GM04504 (cell line): ENCODE measurements at places on chromosomes 2 and 18.

DNA sequence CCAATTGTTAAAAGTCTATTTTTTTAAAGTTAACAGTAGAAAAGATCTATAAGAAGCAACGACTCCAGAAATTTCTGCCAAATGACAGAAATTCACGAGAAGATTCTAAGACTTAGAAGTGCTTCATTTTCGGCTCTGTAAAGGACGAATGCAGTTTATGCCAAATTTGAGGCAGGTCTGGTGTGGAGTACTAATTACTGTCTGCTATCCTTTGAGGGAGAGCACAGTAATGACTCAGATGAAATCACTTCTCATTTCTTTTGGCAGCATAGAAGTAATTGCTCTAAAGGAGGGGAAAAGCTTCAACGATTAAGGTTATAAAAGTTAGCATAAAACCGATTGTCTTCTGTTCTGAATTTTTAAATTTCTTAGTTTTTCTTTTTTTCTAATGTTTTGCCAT, 11.4 kb downstream of the G6PC2 start:
- DNase-seq, result no peak

- no peak for DNase-seq
These were observed 232.7 kb upstream of the UBE2E3 start for GRCh38 chr2:180747728-180748127.

GRCh38 chr2:145203891-145204290, 684.0 kb upstream of the ZEB2 start:
- DNase-seq, result no peak

GRCh38 chr18:22713511-22713910, 219.6 kb upstream of the RBBP8 start:
- no peak for DNase-seq

- DNase-seq, result no peak
These were observed 122.1 kb upstream of the FOSL2 start for GRCh38 chr2:28270456-28271152.

DNA sequence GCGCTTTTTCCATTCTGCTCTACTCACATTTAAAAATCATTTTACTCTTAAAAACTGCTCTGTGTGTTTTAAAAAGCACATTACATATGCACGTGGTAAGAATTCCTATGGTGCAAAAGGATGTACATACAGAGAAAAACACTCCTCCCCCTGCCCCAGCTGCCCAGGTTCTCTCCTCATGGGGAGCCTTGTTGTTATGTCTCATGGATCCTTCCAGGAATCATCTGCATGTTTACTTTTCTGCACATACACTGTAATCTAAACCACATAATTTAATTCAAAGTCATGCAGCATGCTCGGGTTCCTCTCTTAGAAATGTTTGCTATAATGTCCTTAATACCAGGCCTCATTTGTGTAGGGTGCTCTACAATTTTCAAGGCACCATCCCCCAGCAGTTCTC, 243.3 kb downstream of the LOXHD1 start:
- no peak for DNase-seq

DNA sequence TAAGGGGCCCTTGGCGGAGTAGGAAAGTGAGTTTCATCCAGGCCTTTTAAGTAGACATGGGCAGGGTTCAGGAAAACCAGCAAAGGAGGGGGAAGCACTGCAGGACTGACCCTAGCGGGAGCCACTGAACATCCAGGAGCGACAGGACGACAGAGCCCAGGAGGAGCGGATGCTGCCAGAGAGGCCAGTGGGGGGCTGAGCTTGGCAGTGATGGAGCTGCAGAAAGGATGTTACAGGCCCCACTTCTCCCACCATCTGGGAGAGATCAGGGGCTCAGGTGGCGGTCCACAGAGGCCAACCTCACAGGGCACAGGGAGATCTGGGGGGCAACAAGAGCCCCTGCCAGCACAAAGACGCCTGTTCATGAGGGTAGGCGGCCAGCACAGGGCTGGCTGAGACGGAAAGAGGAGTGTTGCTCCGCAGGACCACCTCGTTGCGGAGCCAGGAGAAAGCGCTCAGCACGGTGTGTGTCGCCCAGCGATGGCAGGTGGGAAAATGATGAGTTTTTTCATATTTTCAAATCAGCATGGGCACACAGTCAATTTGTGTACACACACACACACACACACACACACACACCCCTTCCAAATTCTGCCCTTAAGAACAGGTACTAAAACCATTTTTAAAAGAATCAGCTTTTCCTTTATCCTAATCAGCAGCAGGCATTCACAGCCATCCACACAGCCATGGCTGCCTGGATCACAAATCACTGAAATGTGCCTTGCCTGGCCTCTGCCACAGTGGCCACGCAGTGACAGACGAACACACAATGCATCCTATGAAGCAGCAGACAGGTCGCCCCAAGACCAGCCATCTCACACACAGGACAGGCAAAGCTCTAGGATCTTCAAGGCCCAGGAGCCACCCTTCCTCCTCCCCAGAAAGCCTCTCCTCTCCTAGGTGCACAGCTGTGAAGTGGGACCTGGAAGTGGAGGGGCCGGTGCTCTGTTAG, 63.2 kb downstream of the NDUFA10 start:
- no peak for DNase-seq

GRCh38 chr18:58272779-58273435, 228.9 kb downstream of the NEDD4L start:
- DNase-seq, result no peak

- no peak for DNase-seq
These were observed 405.2 kb downstream of the ZEB2 start for GRCh38 chr2:144114760-144115159.

DNA sequence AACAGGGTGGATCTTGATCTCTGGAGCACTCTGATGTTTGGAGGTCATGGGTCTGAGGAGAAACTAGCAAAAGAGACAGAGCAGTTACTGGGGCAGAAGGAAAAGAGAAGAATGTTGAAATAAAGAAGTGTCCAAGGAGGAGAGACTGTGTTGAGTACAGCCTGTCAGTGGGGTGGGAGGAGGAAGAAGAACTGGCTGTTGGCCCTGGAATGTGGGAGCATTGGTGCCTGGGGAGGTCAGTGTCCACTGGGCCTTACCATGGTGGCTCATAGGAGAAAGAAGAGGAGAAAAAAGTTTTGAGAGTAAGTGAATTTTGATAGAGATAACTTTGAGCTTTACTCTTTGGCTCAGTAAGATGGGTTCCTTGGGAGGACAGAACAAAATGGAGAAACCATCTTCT, 499.0 kb downstream of the TXNL1 start:
- no peak for DNase-seq

DNA sequence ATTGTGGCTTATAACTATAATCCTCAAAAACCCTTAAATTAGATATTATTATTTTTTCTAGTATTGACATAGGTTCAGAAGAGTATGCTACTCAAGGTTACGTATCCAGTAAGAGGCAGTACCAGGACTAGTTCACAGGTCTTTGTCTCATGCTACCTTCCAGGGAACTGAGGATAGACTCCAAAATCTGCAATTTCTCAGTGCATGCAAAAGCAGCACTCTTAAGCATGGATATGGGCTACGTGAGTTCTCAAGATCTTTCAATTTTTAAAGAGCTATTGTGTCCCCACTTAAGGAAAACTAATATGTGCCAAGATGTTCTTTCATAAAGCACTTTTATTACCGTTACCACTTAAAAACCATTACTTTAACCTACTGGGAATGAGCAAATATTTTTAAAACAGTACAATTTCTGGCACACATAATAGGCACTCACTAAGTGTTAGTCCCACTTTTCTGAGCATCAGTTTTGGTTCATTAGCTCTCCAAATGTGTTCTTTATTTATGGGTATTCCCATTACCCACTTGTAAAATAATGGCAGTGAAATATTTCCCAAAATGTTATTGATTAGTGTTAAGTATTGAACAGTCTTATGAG, 113.8 kb upstream of the TTN start:
- DNase-seq, result no peak

DNA sequence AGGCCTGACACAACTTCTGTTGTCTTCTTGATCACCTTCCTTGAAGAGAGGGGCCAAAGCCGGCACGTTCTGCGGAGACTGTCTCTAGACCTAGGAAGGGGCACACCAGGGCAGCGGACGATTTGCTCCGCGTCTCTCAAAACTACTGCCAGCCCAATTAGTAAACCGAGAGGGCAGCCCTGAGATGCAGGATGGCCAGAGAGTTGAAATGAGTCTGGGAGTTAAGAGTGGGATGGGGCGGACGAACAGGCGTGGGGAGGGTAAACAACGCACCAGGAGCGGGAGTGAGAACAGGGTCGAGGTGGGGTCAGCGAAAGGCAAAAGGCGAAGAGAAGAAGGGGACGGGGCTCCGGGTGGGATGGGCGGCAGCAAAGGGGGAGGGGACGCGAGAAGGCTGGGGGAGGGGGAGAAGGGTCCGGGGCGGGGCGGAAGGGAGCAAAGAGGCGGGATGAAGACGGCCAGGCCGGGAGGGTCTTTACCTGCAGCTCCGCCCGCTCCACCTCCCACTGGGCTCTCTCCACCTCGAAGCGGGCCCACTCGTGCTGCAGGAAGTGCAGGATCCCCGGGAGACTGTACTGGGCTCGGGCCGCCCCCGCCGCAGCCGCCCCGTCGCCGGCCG, 476 bp downstream of the STRN start:
- DNase-seq, result no peak

DNA sequence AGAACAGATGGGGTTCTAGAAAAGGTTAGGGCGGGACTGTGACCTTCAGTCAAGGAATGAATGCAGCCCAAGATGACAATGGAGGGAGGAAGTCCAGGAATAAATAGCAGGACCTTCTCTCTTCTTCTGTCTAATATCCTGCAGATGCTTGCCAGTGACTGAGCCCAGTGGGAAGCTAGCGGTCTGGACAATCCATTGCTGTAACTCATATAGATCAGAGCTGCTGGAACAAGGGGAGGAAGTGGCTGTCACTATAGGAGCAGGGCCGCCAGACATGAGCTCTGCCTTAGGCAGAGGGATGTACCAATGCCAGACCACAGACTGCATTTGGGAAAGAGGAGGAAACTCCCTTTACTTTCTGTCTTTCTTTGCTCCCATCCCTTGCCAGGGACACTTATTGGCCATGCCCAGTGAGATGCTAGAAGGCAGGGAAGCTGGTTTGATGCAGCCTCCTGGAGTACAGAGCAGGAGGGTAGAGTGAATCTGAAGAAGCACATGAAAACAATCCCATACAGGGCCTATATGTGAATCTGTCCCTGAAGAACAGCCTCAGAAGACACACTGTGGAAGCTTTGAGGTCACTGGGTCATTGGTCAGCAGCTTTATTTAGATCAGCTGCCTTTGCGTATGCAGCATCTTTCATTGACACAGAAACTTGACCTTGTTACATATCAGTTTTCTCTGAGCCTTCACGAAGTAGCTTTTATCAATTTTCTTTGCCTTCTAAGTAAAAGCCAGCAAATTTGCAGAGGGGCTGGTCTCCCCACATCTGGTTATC, 65.4 kb downstream of the CCDC85A start:
- peak; percentile 67 for DNase-seq

DNA sequence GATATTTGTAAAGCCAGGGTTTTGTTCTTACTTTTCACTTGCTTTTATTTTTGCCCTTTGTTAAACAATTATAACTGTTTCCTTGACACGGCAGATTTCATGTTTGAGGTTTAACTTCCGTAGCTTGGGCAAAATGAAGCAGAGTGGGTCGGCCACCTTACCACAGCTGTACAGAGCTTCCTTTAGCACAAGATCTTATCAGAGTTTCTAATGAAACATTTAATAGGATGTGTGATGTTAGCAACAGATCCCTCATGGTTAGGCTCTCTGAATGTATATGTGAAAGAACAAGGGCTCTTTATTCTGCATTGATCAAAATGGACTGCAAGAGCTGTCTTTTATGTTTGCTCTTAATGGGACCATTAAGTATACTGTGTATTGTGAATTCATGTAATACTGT, 22.3 kb downstream of the RNF125 start:
- DNase-seq, result no peak

- DNase-seq, result no peak
These were observed 1775.1 kb upstream of the PIK3C3 start for GRCh38 chr18:40179729-40180461.

- DNase-seq, result no peak
These were observed 800 bp downstream of the TTC21B start for GRCh38 chr2:165952741-165953211.

- no peak for DNase-seq
These were observed 297.1 kb downstream of the AFF3 start for GRCh38 chr2:99845296-99845695.

DNA sequence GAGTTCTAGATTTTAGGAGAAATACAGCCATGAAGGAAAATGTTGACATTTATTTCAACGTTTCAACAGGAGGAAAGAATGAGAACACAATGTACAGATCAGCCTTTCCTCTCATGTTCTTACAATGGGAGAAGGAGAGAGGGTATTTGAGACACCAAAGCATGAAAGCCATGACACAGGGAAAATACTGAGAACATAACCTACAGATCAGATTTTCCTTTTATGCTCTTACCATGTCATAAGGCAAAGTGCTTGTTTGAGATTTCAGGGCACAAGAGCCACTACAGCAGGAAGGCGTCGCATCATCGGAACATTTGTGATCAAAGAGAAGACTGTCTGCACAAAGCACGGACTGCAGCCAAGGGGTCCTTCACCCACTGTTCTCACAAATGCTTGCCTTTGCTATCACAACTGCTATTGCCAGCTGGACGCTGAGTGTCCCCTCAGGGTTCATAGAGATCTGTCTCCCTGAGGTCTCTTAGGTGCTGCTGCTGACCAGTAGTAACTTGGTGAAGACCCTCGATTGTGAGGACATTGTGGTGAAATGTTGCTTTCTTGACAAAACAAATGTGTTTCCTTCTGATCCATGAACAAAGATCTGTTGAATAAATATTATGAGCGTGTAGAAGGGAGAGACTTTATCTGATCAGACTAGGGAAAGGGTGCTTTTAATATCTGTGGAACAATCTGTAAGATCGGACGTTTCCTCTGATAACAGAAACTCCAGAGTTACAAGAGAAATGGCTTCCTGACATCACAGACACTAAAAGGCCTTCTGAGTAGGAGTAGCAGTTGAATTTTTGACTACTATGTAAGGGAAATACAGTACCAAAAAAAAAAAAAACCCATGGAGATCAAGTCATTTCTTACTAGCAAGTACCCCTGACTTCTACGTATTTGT, 6.4 kb upstream of the IL1RL1 start:
- DNase-seq, result no peak

DNA sequence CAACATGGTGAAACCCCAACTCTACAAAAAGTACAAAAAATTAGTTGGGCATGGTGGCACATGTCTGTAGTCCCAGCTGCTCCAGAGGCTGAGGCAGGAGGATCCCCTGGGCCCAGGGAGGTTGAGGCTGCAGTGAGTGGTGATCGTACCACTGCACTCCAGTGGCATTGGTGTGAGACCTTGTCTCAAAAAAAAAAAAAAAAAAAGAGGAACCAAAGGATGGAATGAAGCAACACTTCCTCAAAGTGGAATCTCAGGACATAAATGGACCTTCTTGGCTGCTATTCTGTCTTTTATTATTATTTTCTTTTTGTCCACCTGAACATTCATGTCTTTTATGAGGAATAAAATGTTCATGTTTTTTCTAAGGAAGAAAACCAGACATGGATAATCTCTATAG, 13.7 kb downstream of the GEMIN6 start:
- no peak for DNase-seq

GRCh38 chr2:120716641-120717585, 18.8 kb upstream of the GLI2 start:
- no peak for DNase-seq

- DNase-seq, result no peak
These were observed 9.9 kb downstream of the NEU4 start for GRCh38 chr2:241818943-241819270.
